ENCODE measurements at places on chromosomes 1 and 21.

DNA sequence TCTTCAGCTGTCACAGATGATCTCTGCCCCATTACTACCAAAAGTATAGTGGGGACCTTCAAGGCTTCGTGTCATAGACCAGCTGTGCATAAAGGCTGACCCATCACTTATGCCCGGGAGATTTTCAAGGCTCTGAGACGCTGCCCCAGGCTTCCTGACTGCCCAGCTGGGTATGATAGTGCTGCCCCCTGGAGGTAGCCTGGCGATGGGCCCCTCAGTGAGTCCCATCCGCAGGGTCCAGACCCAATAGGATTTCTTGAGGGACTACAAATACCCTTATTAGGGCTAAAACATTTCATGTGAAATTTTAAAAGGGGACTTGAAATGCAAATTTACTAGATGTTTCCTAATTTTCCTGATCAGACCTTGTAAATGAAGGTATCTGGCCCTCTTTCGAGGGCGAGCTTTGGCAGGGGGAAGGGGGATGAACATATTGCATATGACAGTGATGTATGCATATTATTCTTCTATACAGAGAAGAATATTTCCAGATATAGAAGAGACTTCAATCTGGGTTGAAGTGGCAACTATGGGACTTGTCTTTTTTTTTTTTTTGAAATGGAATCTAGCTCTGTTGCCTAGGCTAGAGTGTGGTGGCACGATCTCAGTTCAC, 11.7 kb upstream of the FCMR start:
- DNase-seq: peak; percentile 89

GRCh38 chr1:38898653-38899230, 17.4 kb upstream of the GJA9 start:
- DNase-seq: no peak

DNA sequence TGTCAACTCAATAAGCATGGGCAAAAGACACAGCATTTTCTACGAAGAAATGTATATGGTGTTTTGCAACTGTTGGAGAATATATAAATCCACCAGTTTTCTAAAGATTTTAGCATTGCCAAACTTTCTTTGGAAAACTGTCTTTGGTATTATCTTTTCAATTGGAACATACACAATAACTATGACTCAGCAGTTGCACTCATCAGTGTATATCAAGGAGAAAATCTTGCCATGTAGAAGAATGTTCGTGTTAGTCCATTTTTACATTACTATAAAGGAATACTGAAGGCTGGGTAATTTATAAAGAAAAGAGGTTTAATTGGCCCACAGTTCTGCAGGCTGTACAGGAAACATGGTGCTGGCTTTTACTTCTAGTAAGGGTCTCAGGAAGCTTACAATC, 41.1 kb downstream of the PRKAA2 start:
- no peak for DNase-seq

DNA sequence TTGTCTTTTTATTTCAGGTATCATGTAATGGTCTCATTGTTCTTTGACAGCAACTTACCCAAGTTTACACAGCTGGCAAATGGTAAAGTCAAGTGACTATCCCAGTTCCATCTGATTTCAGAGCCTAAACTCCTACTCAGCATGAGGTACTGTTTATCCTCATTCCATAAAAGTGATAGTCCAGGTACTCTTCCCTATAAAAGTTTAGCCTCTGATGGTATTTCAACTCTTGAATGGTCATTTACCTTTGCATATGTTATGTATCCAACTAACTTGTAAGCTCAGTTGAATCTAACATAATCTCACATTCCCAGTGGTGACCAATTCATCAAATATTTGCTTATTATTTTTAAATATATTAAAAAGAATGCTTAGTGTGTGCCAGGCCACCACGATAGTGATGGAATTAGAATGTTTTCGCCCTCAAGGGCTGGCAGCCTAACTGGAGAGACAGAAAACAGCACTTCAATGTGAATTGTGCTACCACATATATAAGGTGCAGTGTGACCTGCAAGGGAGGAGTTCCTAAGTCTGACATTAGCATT, 307.1 kb downstream of the CTH start:
- no peak for DNase-seq

- DNase-seq: no peak
Measured at GRCh38 chr1:175656416-175656815, 87.0 kb downstream of the TNR start.

DNA sequence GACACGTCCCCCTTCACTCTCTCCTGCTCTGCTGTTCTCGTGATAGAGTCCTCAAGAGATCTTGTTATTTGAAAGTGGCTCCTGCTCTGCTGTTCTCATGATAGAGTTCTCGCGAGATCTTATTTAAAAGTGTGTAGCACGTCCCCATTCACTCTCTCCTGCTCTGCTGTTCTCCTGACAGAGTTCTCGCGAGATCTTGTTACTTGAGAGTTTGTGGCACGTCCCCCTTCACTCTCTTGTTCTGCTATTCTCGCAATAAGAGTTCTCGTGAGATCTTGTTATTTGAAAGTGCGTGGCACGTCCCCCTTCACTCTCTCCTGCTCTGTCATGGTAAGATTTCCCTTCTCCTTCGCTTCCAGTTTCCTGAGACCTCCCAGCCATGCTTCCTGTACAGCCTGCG, 47.9 kb downstream of the SMYD3 start:
- DNase-seq: no peak

DNA sequence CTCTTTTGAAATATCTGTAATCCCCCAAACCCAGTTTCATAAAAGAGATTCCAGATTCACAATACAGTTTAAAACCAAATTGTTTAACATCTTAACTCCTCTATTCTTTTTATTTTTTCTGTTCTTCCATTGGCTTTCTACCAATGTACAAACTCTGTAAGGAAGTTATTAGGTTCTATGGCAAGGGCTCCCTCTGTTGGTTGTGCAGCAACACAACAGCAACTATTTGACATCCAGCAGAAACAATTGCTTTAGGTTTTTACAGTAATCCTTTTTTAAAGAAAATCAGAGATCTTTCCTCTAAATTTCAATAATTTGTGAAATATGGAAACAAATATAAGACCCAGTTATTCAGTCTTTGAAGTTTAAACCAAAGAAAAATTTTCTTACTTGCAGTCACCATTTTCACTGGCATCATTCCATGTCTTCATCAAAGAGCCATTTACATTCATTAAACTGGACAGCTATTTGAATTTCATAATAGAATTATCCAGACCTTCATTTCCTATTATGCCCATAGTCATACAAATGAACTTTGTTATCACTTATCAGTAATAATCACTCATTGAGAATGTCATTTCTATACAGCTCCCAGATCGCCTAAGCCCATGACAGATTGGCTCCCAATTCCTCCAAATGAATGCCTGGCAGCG, 46.5 kb upstream of the RNF11 start:
- DNase-seq: peak; percentile 61

All from MM.1S (cell line).